Ovary (tissue), 10 donors: ENCODE measurements at places on chromosomes 7 and 10. TPM values are rescaled to one million over a fixed set of nuclear protein-coding genes. Genes with fewer than 3 reads are reported as not detected.

The KDM7A gene
- total RNA-seq, result 8.8 TPM

The CAV2 gene
- 38.0 TPM for total RNA-seq

The ZC3HAV1L gene
- 21.3 TPM for total RNA-seq

The OR6V1 gene
- total RNA-seq, result not detected

The VENTX gene
- total RNA-seq, result 0.23 TPM

DNA sequence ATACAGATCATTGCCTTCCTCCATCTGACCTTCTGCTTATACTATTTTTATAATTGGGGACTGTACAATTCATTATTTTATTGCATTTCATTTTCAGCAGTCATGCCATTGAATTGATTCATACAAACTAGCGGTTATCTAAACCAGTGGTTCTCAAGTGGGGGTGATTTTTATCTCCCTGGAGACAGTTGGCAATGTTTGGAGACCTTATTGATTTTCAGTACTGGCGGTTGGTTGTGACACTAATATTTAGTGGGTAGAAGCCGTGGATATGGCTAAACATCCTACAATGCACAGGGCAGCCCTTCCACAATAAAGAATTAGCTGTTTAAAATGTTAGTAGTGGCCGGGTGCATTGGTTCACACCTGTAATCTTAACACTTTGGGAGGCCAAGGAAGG is 765.9 kb downstream of the LRMDA start:
- H3K4me3 ChIP-seq, result no peak overlapping the region
- no peaks in the 10 kb centered on the region for H3K36me3 ChIP-seq
- H3K4me1 ChIP-seq, result no peaks in the 10 kb centered on the region
- no peaks in the 10 kb centered on the region for H3K27me3 ChIP-seq
- no peak for DNase-seq
- no peak overlapping the region for H3K27ac ChIP-seq

DNA sequence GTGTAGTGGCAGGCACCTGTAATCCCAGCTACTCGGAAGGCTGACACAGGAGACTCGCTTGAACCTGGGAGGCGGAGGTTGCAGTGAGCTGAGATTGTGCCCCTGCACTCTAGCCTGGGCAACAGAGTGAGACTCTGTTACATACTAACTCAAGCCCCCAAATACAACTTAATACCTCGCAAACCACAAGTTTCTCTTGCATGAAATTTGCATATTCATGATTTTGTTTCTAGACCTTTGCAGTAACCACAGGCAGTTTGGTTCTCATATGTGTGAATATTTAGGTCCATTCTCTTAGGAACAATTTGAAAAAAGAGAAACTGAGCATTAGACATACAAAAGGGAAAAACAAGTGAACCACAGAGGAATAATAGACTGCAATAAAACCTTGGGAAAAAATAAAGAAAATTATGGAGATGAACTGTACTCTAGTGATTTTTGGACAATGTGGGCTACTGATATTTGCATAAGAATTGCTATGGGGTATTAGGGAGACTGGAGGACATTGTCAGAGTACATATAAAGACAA is 77.0 kb downstream of the ZNF277 start:
- no peak for DNase-seq
- no peak overlapping the region for H3K4me3 ChIP-seq
- H3K27me3 ChIP-seq, result no peaks in the 10 kb centered on the region
- no peaks in the 10 kb centered on the region for H3K4me1 ChIP-seq
- H3K27ac ChIP-seq, result no peak overlapping the region

- H3K4me3 ChIP-seq, result no peak overlapping the region
- no peaks in the 10 kb centered on the region for H3K36me3 ChIP-seq
These were observed 453.7 kb upstream of the MKI67 start for GRCh38 chr10:128579901-128580300.

- no peaks in the 10 kb centered on the region for H3K36me3 ChIP-seq
- H3K4me3 ChIP-seq, result no peak overlapping the region
- no peaks in the 10 kb centered on the region for H3K27me3 ChIP-seq
- H3K27ac ChIP-seq, result no peak overlapping the region
These were observed 16.9 kb downstream of the SMURF1 start for GRCh38 chr7:99126921-99127553.

DNA sequence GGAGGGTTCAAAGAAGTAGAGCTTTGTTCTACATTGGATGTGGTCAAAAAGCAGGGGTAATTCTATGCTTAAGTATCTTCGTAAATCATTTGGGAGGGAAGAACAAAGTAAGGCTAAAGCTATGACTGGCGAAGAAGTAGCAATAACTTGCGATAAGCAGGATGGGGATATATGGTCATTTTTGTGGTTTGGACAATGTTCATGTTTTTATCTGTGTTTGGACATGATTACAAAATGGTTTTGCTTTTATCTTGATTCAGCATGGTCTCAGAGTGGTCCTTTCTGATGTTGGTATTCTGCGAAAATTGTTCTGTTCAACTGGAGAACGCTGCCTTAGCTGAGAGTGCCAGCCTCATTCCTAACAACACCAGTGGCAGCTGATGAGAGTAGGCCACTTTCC is 208.8 kb downstream of the SEMA3A start:
- no peaks in the 10 kb centered on the region for H3K36me3 ChIP-seq
- no peaks in the 10 kb centered on the region for H3K27me3 ChIP-seq
- H3K4me1 ChIP-seq, result no peaks in the 10 kb centered on the region
- H3K27ac ChIP-seq, result no peak overlapping the region
- H3K4me3 ChIP-seq, result no peak overlapping the region

DNA sequence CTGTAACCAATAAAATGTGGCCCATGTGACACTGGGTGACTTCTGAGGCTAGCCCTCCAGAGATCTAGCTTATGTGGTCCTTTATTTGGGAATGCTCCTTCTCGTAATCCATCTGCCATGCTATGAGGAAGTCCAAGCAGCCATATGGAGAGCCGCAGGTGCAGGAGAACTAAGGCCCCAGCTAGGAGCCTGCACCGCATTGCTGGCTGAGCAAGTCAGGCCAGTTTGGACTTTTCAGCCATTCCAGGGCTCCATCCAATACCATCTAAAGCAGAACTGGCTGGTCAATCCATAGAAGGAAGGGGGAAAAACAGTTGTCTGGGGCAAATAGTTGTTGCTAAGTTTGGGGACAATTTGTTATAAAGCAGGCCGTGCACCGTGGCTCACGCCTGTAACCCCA is 32.6 kb downstream of the KLRG2 start:
- no peak for DNase-seq
- no peaks in the 10 kb centered on the region for H3K4me1 ChIP-seq
- no peak overlapping the region for H3K27ac ChIP-seq

DNA sequence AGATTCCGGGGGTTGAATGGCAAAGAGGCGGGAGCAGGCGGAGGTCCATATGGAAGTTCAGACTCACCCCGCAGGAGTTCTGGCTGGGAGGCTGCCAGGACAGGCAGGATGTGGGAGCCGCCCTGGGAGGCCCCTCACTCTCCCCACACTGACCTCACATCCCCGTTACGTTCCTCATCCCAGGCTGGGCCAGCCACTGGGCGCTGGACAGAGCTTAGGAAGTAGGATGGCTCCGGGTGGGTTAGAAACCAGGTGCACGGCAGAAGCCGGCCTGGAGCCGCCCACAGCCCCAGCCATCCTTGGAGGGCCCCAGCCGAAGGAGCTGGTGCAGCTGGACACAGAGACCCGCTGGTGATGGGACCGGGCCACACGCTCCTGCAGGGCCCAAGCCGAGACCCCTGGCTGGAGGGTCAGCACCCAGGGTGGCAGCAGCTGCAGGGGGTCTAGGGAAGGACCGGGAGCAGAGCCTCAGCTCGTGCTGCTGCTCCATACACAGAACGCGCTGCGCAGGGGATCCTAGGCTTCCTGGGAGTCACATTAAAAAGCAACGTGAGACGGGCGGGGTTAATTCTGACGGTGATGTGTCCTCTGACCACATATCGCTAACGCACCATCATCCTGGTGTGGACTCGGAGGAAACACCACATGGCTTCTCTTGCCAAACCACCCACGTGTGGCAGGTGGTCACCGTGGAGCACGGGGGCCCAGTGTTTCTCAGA is 98.6 kb upstream of the DIP2C start:
- H3K36me3 ChIP-seq, result no peaks in the 10 kb centered on the region
- peak; percentile 47 for DNase-seq
- H3K27me3 ChIP-seq, result no peaks in the 10 kb centered on the region
- peaks cover 3% of the 10 kb centered on the region for H3K4me1 ChIP-seq
- H3K4me3 ChIP-seq, result no peak overlapping the region

DNA sequence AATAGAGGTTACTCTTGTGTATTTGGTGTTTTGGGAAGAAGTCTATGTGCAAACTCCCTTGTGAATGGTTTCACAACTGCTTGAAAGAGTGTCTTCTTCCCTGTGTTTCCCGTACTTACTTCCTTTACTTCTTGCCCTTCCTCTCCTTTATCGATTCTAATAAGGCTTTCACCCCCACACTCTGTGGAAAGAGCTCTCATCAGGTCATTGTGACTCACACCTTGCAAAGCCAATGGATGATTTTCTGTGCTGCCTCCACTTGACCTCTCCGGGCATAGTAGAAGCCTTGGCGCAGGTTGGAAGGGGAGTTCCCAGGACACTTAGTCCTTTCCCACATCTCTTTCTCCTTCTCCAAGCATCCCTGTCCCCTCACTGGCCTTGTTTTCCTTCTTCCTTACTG is 6.2 kb upstream of the TSPAN15 start:
- H3K27me3 ChIP-seq, result no peaks in the 10 kb centered on the region
- H3K4me3 ChIP-seq, result no peak overlapping the region
- H3K27ac ChIP-seq, result no peak overlapping the region
- no peaks in the 10 kb centered on the region for H3K4me1 ChIP-seq

- no peak for DNase-seq
- H3K36me3 ChIP-seq, result no peaks in the 10 kb centered on the region
- H3K27me3 ChIP-seq, result no peaks in the 10 kb centered on the region
- no peak overlapping the region for H3K27ac ChIP-seq
- peaks cover 14% of the 10 kb centered on the region for H3K4me1 ChIP-seq
These were observed 47.5 kb downstream of the DENND2A start for GRCh38 chr7:140592964-140593671.

- no peaks in the 10 kb centered on the region for H3K4me1 ChIP-seq
- no peaks in the 10 kb centered on the region for H3K27me3 ChIP-seq
These were observed 214.3 kb downstream of the DGKB start for GRCh38 chr7:14688208-14688607.

DNA sequence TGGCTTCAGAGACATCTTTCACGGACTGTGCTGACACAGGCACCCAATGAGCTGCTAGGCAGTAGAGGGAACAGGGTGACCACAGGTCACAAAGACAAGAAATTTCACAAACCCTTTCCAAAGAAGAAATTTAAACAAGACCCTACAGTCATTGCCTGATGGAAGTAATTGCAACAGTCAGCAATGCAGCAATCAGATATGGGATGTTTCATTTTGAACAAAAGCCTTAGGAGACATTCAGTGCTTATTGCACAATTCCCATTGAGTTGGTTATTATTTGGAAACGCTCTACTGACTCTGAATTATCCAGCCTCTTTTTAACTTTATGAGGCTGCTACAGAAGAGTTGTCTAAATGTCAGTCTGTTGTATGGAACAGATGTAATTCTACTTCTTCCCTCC is 85.5 kb downstream of the ETV1 start:
- H3K4me1 ChIP-seq, result no peaks in the 10 kb centered on the region
- H3K4me3 ChIP-seq, result no peak overlapping the region
- no peaks in the 10 kb centered on the region for H3K36me3 ChIP-seq
- no peaks in the 10 kb centered on the region for H3K27me3 ChIP-seq

DNA sequence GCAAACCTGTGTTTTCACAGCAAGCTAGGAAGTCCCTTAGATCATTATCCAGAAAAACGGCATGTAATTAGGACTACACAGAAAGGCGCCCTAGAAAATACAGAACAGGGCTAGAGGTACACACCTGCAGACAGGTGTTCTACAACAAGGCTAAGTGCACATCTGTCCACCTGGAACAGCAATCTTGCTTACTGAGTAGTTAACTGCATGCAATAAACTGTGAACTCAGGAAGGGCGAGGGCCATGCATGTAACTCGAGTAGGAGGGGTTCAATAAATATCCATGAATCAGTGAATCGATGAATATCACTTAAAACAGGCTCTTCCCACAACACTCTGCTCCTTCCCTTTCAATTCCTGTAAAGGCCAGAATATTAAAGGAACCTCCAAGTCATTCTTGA is 22.0 kb downstream of the FAM171A1 start:
- no peak for DNase-seq
- H3K4me1 ChIP-seq, result peaks cover 9% of the 10 kb centered on the region
- H3K27ac ChIP-seq, result no peak overlapping the region

DNA sequence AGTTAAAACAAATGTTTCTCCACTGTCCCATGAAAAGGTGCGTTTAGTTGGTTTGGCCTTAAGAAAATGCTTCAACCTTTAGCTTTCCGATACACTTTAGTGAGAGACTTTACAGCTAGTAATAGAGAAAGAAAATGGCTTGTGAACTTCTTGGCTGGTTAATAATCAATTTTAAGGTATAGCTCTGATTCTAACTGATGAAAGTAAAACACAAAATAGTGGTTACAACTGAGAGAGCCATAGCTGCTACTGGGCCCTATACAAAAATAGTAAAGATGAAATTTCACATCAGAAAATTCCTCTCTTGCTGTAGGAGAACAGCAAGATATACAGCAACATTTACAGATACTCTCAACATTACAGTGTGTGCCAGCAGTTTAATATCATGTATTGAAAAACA is 371.4 kb downstream of the PHTF2 start:
- no peaks in the 10 kb centered on the region for H3K36me3 ChIP-seq
- no peak overlapping the region for H3K4me3 ChIP-seq
- H3K4me1 ChIP-seq, result peaks cover 3% of the 10 kb centered on the region
- no peak for DNase-seq
- H3K27me3 ChIP-seq, result no peaks in the 10 kb centered on the region
- H3K27ac ChIP-seq, result no peak overlapping the region

DNA sequence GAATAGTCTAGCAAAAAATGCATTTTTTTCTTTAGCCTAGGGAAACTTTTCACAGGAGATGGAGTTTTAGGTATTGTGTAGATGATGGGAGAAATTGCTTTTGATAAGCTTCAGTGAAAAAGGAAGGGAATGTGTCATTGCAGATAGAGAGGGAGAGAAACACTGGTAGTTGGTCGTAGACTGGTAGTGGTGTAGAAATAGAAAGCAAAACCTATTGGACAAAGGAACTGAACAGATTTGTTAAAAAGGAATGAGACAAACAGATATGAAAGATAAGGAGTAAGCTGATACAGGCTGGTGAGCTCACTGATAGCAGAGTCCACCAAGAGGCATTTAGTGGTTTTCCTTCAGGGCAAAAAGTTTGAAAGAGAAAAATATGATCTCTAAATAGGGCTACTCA is 94.3 kb downstream of the ZEB1 start:
- no peaks in the 10 kb centered on the region for H3K27me3 ChIP-seq
- H3K36me3 ChIP-seq, result no peaks in the 10 kb centered on the region
- H3K4me3 ChIP-seq, result no peak overlapping the region

DNA sequence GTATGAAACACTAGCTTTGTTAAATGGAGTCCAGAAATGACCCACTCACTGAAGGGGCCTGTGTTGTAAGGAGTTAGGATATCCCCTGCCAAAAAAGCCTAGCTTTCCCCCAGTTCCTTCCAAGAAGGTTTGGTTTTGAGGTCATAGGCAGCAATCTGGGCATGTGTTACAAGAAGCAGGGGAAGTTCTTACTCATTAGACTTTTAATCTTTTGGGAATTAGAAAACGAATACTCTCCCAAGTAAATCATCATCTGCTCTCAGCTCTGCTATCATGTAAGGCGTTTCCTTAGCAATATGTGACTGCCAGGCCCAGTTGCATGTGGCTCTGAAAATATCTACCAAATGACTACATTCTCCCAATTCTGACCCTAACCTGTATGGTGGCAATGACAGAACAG is 3.7 kb downstream of the NOD1 start:
- no peak overlapping the region for H3K4me3 ChIP-seq
- no peak overlapping the region for H3K27ac ChIP-seq
- H3K27me3 ChIP-seq, result no peaks in the 10 kb centered on the region
- no peaks in the 10 kb centered on the region for H3K36me3 ChIP-seq
- DNase-seq, result no peak
- H3K4me1 ChIP-seq, result peaks cover 43% of the 10 kb centered on the region
